ENCODE measurements at places on chromosomes 7 and 10. TPM values are rescaled to one million over a fixed set of nuclear protein-coding genes. Genes with fewer than 3 reads are reported as not detected.

GRCh38 chr7:115914951-115915350 is 115.6 kb downstream of the TFEC start:
- no peak for DNase-seq
- H3K27me3 ChIP-seq = no peaks in the 10 kb centered on the region
- H3K36me3 ChIP-seq = no peaks in the 10 kb centered on the region
- H3K4me3 ChIP-seq = no peak overlapping the region

- H3K27me3 ChIP-seq = no peaks in the 10 kb centered on the region
- no peak overlapping the region for H3K4me3 ChIP-seq
- no peaks in the 10 kb centered on the region for H3K36me3 ChIP-seq
- peak; percentile 65 for DNase-seq
- H3K4me1 ChIP-seq = no peaks in the 10 kb centered on the region
Observed at GRCh38 chr10:82150123-82150900, 275.3 kb downstream of the NRG3 start.

DNA sequence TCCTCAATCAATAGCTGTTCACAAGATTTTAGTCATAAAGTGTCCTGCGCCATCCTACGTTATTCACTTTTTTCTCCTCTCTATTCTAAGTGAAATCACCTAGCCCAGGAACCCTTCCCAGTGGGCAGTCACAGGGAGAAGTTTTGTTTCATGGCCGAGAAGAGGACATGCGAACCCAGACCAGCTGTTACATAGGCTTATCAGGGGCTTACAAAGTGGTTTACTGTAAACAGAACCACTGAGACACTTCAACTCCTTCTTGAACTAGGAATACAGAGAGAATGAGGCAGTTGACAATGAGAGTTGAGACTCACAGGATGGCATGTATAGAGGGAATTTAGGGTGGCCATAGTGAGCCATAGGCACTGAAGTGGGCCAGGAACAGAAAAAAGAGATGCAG is 246.9 kb upstream of the GLI3 start:
- no peaks in the 10 kb centered on the region for H3K27me3 ChIP-seq
- no peak for DNase-seq
- no peak overlapping the region for H3K4me3 ChIP-seq
- no peaks in the 10 kb centered on the region for H3K36me3 ChIP-seq

DNA sequence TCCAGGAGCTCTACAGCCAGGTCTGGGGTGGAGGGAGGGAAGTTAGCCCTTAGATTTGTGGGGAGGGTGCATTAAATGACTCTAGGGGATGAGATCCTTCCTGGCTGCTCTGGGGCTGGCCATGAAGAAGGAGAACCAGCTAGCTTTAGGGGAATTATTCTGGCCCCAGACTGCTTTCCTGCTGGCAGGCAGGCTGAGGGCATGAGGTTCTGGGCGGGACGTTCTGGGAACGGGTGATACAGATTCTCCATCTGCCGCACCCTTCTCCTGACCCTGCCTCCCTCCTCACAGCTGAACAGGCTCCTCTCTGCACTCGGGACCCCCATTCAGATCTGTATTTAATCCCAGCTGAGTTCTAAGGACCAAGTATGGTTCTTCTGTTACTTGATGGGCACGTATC is 23.9 kb downstream of the GOLGA7B start:
- DNase-seq = no peak
- no peak overlapping the region for H3K27ac ChIP-seq
- peaks cover 12% of the 10 kb centered on the region for H3K4me1 ChIP-seq

DNA sequence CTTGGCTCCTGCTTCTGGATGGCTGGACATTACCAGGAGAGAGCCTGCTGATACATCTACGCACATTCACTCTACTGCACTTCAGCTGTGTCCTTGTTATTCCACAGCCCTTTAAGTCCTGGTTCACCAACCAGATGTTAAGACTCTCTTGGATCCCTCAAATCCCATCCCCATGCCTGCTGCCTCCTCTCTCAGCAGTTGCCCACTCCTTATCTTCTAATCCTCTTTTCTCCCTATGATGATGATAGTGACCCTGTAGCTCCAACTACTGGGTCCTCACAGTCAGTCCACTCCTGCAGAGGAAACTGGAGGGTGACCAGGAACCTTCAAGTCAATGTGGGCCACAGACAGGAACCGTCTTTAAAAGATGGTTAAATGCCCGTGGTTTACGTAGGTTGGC is 96.3 kb upstream of the PDCD4 start:
- no peaks in the 10 kb centered on the region for H3K27me3 ChIP-seq
- H3K4me3 ChIP-seq = no peak overlapping the region
- DNase-seq = no peak
- no peaks in the 10 kb centered on the region for H3K36me3 ChIP-seq

GRCh38 chr10:79542626-79543025 is 17.6 kb downstream of the SFTPA2 start:
- no peaks in the 10 kb centered on the region for H3K4me1 ChIP-seq
- no peaks in the 10 kb centered on the region for H3K36me3 ChIP-seq
- no peak overlapping the region for H3K27ac ChIP-seq
- H3K27me3 ChIP-seq = no peaks in the 10 kb centered on the region
- no peak for DNase-seq

The SPDYE9 gene
- not detected for total RNA-seq

Data from stomach (tissue), 19 donors.